Epithelial cell of proximal tubule (primary cell): ENCODE measurements at places on chromosomes 2 and 18.

GRCh38 chr2:36404318-36404717 is 48.7 kb downstream of the CRIM1 start:
- peak; percentile 74 for DNase-seq

GRCh38 chr2:203782262-203782976 is 76.0 kb downstream of the CD28 start:
- DNase-seq = peak; percentile 74

GRCh38 chr2:161112908-161113307 is 47.3 kb upstream of the TANK start:
- DNase-seq = no peak

- no peak for DNase-seq
Measured at GRCh38 chr2:26687801-26688200, 4.7 kb upstream of the KCNK3 start.

GRCh38 chr18:47287911-47288585 is 36.6 kb upstream of the SKOR2 start:
- DNase-seq = no peak

DNA sequence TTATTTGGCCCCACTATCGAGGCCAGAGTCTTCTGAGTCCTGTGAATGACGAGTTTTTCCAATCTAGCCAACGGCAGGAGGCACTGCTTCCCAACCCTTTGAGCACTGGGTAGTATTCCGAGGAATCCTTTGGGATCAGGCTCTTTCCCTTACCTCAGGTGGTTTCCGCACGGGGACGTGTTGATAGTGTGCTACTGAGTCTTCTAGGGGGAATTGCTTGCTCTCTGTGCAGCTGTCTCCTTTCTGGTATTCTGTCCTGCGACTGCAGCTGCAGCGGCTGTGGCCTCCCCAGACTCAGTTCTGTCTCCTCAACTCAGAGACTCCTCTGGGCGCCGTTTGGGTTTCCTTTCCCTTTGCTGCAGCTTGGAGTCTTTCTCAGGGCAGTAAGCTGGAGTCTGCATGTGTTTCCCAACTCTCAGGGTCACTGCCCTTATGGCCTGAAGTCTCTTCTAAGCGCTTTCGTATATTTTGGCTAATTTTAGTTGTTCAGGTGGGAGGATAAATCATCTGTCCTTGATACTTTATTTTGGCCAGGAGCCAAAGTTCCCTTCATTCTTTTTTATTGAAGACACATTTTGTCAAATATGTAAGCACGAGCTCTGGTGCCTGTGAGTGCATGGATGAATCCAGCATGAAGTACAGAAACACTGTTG is 118.4 kb downstream of the MAP4K4 start:
- DNase-seq = no peak

GRCh38 chr2:55092439-55092838 is 42.2 kb upstream of the RTN4 start:
- no peak for DNase-seq

DNA sequence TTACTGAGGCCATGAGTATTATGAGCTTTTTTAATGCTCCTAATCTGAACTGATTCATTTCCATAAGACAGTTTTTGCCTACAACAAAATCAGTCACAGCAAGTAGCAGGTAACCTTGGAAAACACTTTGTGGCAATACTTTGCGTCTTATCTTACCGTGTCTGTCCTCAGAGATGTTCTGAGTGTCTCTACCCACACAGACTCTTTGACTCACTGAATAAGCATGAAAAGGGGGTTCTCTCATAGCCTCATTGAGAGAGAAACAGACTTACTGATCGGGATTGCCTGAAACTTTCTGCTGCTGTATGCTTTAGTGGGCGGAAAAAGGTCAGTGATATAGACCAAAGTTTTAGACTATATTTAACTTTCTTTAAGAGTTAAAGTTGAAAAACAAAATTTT is 92.6 kb downstream of the MYL12B start:
- DNase-seq = no peak

- DNase-seq = no peak
Measured at GRCh38 chr2:98634406-98635092, 26.2 kb downstream of the UNC50 start.

- no peak for DNase-seq
Measured at GRCh38 chr2:42513252-42513918, 19.6 kb upstream of the KCNG3 start.

- DNase-seq = no peak
Measured at GRCh38 chr18:10792181-10792580, 266.4 kb downstream of the NAPG start.

GRCh38 chr2:207725873-207726578 is 14.6 kb downstream of the CCNYL1 start:
- no peak for DNase-seq

GRCh38 chr18:137327-137726 is 21.0 kb upstream of the USP14 start:
- DNase-seq = no peak

- DNase-seq = no peak
Measured at GRCh38 chr2:214740867-214741395, 68.6 kb downstream of the BARD1 start.

DNA sequence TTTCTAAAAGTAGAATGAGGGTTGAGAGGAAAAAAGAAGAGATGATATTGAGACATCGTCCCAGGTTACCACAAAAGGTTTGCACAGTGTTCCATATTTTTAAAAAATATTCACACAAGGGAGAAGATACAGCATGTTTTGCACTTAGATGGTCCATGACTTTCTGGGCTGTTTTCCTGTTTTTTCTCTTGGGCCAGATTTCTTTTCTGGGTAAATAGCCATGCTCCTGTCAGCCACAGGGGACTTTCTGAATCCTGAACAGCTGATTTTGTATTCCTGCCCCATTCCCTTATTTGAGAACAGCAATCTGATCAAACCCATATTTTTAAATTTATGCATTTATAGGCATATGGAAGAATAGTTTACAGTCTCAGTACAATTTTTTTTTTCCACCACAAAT is 185.9 kb upstream of the NRP2 start:
- no peak for DNase-seq
